T-helper 9 cell (primary cell): ENCODE measurements at places on chromosomes 3 and 15.

DNA sequence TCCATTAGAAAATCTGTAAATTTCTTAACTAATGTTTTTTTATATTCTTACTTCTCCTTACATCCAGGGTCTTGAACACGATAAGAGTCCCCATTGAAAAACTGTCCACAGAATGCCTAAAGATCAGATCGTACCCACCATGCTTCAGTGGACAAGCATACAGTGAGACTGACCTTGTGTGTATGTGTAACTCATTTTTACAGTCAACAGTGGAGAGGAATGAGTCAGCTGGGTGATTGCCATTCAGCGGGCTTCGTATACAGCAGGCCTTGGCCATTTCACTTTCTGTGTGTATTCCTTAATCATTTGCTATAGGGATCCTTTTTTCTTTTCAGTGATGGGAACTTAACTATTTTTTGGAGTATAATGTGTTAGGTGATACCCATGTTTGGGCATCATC, 10.6 kb downstream of the PARP14 start:
- no peak for DNase-seq

DNA sequence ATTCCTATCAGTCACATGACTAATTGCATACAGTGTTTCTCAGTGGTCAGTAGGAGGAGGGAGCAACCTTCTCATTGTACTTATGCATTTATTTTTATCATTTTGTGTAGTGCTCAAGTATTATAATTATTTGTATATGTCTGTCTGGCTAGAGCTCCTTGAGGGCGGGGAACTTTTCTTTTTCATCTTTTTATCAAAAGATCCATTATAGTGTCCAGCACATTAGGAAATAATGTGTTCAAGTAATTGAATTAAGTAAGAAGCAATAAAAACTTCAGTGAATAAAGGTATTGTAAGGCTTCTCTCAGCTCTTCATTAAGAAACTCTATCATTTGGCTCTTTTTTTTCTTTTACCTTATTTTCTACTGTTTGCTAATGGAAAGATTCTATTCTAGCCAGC, 18.8 kb downstream of the FGF7 start:
- no peak for DNase-seq

DNA sequence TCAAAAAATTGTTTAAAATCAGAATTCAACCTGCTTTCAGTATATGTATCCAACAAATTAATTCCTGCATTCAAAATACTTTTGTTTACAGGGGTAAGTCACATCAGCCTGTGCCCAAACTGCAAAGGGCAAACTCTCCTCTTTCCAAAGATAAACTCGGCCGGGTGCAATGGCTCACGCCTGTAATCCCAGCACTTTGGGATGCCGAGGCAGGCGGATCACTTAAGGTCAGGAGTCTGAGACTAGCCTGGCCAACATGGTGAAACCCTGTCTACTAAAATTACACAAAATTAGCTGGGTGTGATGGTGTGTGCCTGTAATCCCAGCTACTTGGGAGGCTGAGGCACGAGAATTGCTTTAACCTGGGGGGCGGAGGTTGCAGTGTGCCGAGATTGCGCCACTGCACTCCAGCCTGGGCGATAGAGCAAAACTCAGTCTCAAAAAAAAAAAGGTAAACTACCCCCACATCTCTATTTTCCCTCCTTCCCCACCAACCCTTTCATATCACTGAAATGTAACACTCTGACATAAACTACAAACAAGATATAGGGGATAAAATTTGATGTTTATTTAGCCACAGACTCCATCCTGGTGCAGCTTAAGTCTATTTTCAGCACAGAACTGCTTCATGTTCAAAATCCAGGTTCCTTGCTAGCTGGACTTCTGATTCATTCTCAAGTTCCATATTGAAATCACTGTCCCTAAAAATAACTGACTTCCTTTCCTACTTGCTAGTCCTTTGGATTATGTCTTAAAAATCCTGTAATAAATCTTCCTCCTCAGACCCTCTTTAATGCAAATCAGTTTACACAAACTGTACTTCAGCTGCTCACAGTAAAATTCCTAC, 15.4 kb downstream of the UBP1 start:
- DNase-seq, result no peak

GRCh38 chr3:142888481-142889211, at the start of gene PCOLCE2:
TSS of gene PCOLCE2 (minus strand) at chr3:142889083. CDS start at chr3:142888896, 187 bp downstream.
- DNase-seq, result no peak

GRCh38 chr3:56800130-56800831, 1.5 kb downstream of the ARHGEF3 start:
- peak; percentile 56 for DNase-seq

DNA sequence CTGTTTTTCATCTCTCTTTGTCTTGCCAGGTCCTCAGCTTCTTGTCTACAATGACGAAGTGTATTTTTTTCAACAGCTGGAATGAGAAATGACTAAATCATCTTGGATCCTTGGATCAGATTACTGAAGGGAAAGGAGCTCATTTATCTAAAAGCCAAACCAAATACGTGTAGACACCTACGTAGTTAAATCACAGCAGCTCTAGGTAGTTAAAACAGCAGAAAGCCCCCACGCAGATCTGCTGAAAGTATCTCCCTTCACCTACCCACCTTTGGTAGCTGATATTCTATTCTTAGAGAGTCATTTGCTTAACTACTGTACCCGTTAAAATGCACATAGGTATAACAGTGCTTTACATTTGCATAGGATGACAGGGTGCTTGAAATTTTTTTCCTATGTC, 105.5 kb upstream of the WNT5A start:
- DNase-seq, result no peak

DNA sequence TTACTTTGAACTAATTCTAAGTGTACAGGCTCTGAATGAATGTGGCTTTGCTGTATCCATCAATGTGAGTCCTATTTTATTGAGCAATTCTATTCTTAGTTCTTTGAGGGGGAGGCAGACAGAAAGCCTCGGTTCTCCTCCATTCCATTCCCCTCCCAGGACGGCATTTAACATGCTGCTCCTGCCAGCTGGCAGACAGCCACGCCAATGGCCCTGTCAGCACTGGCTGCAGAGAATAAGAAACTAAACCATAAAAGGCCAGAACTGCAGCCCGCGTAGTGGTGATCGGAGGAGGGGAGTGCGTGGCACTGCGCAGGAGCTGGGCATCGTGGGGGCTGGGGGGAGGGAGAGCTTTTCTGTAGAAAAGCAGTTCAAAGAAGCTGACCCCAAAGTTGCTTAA, 76.0 kb upstream of the HACD2 start:
- DNase-seq, result no peak

DNA sequence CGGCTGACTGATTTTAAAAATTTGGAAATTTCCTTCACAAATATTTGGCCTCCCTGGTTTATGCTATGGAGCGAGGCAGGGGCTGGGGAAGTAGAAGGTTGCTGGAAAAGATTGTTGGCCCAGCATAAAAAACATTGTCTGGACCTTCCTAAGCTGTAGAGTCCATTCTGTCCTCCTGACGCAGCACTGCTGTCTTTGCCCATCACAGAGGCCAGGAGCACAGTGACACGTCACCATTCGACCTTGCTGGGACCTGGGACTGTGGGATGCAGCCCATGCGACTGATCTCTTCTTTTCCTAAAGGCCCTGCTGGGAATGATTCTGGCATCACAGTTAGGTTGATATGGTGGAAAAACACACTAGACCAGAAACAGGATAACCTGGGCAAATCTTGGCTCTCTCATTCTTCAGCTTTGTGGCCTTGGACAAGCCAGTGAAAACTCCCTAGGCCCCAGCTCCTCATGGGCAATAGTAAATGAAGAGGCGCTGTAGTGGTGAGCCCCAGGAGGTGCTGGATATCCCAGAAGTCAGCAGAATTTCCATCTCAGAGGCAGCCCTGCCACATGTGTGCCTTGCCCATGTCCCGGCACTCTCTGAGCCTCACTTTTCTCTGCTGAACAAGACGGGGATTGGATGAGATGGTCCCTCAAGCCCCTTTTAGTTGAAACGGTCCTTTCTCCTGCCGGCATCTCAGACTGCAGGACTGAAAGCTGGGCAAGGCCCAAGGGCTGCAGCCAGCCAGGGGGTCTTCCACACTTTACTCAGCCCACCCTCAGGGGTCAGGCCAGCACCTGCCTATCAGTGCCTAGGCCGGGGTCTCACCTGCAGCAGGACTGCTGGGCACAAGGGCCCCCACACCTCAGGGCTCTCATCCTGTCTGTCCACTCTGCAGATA, 69.6 kb downstream of the SENP2 start:
- no peak for DNase-seq

DNA sequence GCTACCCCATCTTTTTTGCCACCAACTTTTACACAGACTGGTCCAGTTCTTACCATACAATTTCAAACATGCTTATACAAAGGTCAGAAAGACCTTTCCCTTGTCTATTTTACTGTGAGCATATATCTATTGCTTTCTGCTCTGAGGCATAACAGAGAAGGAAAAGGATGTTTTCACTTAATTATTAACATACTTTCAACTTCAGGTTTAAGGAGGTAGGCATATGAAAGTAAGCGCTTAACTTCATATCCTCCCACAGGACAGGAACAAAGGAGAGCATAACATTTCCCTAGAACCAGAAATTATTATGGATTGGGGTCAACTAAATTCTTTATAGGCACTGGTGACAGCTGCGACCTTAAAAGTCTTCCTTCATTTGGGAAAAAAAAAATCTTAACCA, 1.1 kb downstream of the MYEF2 start:
- no peak for DNase-seq

DNA sequence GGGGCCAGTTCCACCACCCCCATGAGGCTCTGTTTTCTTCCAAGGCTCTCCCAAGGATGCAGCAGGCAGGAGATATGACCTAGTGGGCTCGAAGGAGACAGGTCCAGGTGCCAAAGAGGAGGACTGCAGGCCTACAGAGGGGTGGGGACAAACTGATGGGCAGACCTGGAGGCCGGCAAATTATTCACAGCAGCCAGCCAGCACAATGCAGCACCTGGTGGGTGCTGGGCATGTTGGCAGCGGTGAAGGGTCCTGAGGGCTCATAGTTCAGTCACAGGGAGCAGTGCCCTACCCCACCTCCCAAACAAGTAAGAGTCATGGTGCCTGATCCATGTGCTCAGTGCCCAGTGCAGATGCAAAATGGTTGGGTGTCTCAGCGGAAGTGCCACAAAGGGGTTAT, 171.7 kb downstream of the ABHD5 start:
- no peak for DNase-seq
